ENCODE measurements at places on chromosomes 13 and 19.

DNA sequence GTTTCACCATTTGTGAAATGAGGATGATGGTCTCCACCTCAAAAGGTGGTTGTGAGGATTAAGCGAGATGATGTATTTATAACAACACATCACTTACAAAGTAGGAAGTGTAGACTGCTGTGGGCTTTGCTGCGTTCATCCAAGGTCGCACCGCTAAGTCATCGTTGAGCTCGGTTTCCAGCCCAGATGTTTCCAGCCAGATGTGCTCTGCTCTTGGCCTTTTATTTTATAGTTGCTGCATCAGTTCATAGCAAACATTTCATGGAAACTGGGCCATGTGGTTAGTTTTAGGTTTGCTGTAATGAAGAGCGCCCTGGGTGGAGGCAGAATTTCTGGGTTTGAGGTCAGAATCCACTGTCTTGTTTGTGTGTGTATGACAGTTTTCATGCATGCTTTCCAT, 76.5 kb upstream of the RNF113B start:
- DNase-seq, result no peak

GRCh38 chr19:18777301-18778075, 13.6 kb downstream of the COMP start:
- DNase-seq, result no peak

- no peak for DNase-seq
These were observed 1.5 kb upstream of the TFDP1 start for GRCh38 chr13:113582841-113583631.

- DNase-seq, result no peak
These were observed 110.0 kb downstream of the KCNRG start for GRCh38 chr13:50125304-50125553.

- DNase-seq, result no peak
These were observed 521 bp upstream of the NUP58 start for GRCh38 chr13:25300861-25301346.

GRCh38 chr19:373391-374182, 29.0 kb upstream of the MIER2 start:
- DNase-seq, result no peak

DNA sequence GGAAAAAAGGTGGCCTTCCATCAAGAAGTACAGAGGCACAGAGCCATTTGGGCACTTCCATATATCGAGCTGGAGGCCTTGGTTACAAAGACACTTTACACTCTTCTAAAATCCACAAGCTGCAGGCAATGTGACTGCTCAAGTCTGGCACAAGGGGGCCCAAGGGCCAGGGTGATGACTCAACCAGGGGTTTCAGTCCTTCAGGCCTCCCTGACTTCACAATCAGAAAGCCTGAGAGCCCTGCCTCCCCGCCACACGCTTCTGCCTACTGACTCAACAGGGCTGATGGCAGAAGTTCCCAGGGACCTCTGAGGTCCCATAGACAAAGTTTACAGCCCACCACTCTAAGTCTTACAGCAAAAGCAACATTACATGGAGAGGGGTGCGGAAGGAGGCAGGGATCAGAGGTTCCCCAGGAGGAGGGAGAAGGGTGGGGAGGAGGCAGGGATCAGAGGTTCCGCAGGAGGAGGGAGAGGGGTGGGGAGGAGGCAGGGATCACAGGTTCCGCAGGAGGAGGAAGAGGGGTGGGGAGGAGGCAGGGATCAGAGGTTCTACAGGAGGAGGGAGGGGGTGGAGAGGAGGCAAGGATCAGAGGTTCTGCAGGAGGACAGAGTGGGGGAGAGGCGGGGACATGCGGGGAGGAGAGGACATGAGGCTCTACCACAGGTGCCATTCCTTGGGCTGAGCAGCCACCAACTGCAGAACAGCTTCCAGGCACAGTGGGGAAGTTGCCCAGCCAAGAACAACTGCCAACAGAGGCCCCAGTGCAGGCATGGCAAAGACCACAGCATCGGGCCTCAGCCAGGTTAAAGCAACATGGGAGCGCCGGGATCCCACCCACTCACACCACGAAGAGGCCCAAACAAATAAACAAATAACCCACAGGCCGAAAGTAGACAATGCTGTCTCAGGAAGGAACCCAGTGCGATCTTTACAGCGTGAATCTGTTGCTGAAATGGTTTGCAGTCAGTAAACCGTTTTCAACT, 52.0 kb downstream of the SLC7A1 start:
- DNase-seq, result no peak

- DNase-seq, result no peak
These were observed 116.9 kb downstream of the USP12 start for GRCh38 chr13:27054760-27055159.

DNA sequence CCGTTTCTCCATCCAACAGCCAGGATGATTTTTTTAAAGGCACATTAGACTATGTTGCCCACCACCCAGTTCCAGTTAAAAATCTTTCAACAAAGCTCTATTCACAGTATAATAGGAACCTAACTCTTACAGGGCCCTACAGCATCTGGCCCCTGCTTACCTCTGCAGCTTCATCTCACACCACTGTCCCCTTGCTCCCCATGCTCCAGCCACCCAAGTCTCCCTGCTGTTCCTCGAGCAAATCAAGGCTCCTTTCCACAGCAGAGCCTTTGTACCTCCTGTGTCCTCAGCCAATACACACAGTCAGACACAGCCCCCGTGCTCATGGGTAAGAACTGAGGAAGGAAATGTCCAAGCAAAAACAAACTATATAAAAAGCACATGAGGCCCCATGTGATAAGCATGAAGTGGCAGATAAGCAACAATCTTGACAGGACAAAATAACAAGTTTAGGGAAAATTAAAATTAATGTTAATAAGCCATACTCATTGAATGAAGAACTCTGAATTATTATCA, 67.5 kb downstream of the TSC22D1 start:
- no peak for DNase-seq

DNA sequence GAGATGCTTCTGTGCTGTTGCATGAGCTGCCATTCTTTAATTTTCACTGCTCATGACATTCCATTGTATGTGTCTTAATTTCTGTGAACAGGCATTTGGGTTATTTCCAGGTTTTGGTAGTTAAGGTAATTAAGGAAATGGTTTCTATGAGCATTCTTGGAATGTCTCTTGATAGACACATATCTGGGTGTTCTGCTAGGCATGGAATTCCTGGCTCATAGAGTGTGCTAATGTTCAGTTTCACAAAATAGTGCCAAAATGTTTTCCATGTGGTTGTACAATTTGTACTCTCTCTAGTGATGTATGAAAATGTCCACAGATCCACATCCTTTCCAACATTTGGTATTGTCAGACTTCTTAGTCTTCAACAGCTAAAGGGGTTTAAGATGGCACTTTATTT, 680.9 kb upstream of the SGCG start:
- DNase-seq, result no peak

- DNase-seq, result no peak
These were observed 79.2 kb downstream of the SIPA1L3 start for GRCh38 chr19:37986048-37986750.

DNA sequence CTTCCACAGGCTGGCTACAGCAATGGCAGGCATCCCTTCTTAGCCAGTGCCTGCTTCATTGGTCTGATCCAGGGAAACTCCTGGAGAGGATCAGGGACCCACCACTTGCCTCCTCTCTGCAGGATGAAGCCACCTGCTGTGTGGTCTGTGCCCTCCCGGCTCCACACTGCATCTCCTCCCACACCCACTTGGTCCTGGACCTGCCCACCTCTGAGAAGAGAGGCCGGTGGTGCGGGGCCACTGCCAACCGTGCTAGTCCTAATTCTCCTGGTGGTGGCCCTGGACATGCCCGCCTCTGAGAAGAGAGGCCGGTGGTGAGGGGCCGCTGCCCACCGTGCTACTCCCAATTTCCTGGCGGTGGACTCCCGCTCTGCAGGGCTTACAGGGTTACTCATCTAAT, 98.8 kb downstream of the COL4A1 start:
- DNase-seq, result no peak

DNA sequence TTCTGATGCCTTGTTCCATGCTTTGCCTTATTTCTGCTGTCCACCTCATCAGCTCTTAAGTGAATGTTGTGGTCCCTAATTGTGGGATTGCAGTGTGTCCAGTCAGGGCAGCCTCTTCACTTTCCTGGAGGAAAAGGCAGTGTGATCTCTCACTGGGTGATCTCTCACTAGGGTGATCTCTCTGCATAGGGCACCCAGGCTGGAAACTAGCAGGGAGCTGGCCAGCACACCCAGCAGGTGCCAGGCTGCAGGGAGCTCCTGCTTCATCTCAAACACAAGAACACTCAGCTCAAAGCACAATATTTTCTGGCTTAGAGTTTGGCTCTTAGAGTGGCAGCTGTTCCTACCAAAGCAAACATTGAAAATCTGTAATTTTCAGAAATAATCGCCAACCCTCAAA, 36.5 kb upstream of the TSHZ3 start:
- DNase-seq, result no peak

DNA sequence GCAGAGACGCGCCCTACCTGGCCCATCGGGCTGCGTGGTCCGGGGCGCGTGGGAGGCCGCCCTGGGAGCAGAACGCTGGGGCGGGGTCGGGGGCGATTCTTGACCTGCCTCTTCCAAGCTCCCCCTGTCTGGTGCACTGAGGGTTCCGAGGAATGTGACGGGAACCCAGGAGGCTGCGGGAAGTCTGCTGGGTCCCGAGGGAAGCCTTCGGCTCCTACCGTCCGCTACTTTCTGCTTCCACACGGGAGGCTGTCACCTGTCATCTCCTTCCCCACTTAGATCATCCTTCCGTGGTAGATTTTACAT, 781 bp upstream of the SPRYD7 start:
- DNase-seq, result no peak

DNA sequence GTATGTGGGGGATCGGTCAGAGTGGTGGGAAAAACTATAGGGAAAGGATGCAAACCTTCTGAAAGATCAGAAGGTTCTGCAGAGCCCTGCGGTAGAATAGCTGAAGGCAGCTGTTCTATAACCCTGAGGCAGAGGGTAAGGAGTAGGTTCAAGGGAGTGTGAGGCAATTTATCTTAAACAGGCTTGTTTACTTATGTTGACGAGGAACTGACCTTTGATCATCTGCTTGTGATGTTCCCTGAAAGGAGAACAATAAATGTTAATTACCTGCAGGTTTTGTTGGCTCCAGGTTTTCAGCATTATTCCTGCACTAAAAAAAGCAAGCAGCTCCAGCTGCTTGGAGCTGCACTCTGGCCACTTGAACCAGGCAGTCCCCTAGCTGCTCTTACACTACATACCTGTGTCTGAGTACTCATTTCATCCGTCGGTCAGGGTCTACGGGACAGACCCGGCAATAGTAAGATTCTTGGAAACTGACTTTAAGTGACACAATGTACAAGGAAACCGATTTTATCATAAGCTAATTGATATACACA, 202.1 kb downstream of the TBC1D4 start:
- no peak for DNase-seq

DNA sequence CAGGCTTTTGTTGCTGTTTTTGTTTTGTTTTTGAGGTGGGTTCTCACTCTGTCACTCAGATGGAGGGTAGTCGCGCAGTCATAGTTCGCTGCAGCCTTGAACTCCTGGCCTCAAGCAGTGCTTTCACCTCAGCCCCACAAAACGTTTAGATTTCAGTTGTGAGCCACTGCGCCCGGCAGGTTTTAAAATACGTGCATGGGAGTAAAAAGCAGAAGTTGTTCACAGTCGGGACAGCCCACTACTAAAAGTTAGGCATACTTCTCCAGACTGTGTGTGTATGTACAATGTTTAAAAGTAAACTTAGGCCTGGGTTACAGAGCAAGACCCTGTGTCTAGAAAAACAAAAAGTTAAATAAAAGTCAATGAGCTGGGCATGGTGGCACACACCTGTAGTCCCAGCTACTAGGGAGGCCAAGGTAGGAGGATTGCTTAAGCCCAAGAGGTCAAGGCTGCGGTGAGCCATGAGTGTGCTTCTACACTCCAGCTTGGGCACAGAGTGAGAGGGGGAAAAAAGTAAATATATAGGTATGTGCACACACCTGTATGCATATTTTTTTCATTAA, 6.1 kb downstream of the SAFB start:
- no peak for DNase-seq

DNA sequence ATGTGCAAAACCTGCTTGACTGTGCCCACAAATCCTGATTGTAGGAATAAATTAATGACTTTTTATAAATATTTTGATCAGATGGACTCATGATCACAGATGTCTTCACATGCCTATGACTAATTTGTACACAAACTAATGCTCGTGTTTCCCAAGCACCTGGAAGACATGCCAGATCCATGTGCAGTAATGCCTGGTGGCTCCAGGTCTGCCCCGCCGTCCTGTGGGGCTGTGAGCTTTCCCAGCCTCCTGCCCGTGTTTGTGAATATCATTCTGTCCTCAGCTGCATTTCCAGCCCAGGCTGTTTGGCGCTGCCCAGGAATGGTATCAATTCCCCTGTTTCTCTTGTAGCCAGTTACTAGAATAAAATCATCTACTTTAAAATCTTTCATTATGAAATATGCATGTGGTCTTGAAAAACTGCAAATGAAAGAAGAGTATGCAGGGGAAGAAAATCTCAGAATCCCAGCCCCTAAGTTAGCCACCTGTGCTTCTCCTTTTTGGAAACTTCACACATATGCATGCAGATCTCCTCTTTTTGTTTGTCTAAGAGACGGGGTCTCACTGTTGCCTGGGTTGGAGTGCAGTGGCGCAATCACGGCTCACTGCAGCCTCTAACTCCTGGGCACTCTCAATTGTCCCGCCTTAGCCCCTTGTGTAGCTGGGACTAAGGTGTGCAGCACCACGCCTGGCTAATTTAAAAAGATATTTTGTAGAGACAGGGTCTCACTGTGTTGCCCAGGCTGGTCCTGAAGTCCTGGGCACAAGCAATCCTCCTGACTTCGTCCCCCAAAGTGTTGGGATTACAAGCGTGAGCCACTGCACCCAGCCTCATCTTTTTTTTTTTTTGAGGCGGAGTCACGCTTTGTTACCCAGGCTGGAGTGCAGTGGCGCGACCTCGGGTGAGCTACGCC, 6.2 kb downstream of the RPL28 start:
- DNase-seq, result no peak

DNA sequence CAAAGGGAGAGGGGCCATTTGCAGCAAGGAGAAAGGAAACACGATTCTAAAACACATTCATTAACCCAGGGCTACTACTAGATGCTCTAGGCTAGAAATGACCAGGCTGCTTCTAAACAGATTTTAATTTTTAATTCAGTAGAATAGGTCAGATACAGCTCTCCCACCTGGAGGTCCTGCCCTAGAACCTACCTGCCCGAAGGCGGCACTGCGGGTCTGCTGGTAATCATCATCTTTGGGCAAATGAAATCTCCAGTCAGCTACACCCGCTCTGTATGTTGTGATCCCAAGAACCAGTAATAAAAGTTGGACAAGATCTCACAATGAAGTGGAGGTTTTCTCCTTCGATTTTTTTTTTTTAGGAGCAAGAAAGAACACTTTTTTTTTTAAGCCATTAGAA, 345.3 kb downstream of the ENOX1 start:
- no peak for DNase-seq
